ENCODE measurements at places on chromosomes 12 and 14.

DNA sequence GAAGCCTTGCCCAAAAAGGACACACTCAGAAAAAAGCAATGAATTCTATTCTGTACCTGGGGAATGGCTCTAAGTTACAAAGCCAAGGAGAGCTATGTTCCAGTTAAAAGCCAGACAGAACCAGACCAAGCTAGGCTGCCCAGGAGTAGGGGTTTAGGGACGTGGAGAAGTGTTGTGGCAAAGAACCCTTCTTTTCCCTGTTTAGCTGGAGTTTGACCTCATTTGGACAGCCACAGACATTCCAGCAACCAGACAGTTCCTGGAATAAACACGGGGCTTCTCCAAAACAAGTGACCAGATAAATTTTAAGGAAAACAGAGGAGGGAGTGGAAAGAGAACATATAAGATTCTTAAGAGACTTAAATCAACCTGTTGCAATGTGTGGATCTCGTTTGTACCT lies 62.3 kb downstream of the GCH1 start:
- DNase-seq: no peak

DNA sequence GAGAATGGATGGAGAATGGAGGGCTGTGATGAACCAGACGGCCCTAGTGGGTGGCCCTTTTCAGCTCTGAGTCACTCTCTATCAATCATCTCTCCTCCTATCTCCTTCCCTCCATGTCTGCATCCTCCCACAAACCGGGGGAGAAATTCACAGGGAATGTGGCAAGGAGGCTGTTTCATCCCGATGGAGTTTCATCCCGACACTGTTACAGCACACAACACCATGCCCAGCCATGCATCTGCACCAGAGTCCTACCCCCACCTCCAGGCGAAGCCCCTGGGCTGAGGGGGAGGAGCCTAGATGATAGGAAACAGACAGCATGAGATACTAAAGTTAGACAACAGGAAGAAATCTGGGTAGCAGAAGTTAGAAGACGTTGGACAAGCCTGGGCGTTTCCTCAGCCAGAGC lies 20.8 kb downstream of the SLC8B1 start:
- DNase-seq: no peak

- DNase-seq: no peak
Observed at GRCh38 chr14:77746064-77746702, 14.8 kb downstream of the SNW1 start.

GRCh38 chr12:7834701-7835100 lies 38.0 kb downstream of the SLC2A14 start:
- DNase-seq: no peak

GRCh38 chr12:4567073-4567881 lies 5.3 kb downstream of the DYRK4 start:
- no peak for DNase-seq

GRCh38 chr12:44889162-44889561 lies 13.0 kb upstream of the NELL2 start:
- no peak for DNase-seq

DNA sequence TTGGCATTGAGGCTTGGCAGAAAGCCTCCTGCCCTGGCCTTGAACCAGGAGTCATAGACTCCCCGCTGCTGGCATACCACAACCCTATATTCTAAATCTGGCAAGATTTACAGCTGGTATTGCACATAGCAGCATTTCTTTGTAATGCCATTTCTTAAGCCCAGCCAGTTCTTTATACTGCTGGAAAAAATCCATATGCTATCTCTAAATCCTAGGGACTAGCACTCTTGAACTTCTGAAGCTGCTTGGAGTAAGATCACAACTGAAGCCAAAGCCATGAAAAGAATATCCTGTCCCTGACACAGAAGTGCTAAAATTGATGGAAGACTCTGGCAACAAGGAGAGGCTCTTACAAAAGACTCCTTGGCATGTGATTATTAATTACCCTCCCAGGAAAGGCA lies 89.3 kb downstream of the KCNC2 start:
- no peak for DNase-seq

DNA sequence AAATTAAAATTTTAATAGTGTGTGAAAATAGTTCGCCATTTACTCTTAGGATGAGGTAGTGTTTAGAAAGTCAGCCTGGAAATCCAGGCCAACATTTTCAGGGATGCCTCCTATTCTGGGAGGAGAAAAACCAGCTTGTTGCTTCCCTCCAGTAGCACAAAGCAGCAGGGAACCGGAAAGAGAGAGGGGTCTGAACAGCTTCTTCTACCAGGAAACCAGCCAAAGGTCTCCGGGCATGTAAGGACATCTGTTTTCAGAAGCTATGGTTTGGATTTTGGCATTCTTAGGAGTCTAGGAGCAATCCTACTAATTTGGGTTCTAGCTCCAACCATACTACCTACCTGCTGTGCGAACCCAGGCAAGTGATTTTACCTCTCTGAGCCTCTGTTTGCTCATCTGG lies 85.3 kb downstream of the DPF3 start:
- DNase-seq: no peak

DNA sequence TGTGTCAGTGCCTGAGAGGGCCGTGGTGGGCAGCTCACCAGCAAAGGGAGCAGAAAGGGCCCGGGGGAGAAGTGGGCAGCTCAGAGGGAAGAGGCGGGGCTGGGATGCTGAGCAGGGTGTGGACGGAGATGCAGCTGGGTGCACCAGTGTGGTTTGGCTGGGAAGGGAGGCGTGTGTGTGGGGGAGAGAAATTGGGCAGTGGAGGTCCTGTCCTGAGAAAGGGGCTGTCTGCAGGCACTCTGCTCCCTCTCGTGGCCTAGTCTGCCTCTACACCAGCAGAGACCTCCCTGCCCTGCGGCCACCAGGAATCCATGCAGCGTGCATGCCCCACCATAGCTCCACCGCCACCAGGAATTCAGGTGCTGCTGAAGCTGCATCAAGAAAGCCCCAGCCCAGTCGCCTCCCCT lies 6.4 kb downstream of the TMEM121 start:
- DNase-seq: no peak

DNA sequence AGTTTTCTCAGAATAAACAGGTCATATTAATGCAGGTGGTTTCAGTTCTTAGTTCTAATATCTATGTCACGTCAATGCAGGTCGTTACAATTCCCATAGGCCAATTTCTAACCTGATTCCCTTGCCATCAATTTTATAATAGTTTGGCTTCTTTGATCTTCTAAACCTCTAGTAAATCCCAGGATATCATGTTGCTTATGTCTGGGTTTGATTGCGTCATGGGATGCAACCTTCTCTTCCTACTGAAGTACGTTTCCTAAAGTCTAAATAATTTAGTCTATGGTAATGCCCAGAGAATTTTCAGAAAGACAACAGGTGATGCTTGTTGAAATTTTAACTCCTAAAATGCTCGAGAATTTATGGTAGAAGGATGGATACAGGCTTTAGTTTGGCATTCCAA lies 19.2 kb downstream of the TAS2R7 start:
- no peak for DNase-seq

- DNase-seq: no peak
Observed at GRCh38 chr14:102029956-102030355, 56.9 kb downstream of the HSP90AA1 start.

DNA sequence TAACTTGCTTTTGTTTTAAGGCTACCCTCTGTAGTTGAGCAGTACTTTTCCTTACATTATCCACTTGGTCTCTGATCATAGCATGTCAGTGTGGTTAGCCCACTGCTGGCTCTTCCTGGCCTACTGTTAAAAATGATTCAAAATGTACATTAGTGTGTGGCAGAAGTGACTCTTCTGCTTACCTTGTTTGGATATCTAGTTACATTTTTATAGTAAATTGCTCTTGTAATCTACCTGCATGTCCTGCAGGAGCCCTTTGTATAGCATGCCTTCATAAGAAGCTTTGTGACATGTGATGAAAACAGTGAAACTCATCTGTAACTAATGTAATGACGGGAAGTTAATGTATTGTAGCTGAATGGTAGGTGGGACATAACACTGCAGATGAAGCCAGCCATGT lies 8.1 kb downstream of the SPATS2 start:
- DNase-seq: no peak

- DNase-seq: no peak
Observed at GRCh38 chr12:18908191-18908590, 170.3 kb downstream of the CAPZA3 start.

- DNase-seq: no peak
Observed at GRCh38 chr12:128743916-128744315, 79.8 kb downstream of the SLC15A4 start.

GRCh38 chr12:27711317-27711682 lies 668 bp downstream of the MRPS35 start:
- DNase-seq: no peak

GRCh38 chr12:89319606-89320005 lies 32.7 kb downstream of the DUSP6 start:
- no peak for DNase-seq

DNA sequence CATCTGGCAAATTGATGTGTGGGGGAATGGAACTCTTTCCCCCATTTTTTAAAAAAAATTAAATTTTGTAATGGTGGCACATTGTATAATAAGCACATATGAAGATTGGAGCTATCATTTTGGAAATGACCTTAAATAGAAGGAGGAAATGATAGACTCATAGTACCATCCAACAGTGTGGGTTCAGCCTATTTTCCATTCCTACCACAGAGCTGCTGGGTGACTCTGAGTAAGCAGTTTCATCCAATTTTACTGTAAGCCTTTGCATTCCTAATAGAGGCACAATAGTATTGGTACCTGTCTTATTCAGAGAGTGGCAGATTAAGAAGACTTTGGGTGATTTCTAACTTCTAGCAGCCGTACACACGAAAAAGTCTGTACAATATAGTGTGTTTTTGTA lies 304.5 kb downstream of the RAD51B start:
- no peak for DNase-seq

- no peak for DNase-seq
Observed at GRCh38 chr14:73167727-73168126, 31.4 kb downstream of the PSEN1 start.

- no peak for DNase-seq
Observed at GRCh38 chr12:43861840-43862150, 25.9 kb downstream of the TMEM117 start.

DNA sequence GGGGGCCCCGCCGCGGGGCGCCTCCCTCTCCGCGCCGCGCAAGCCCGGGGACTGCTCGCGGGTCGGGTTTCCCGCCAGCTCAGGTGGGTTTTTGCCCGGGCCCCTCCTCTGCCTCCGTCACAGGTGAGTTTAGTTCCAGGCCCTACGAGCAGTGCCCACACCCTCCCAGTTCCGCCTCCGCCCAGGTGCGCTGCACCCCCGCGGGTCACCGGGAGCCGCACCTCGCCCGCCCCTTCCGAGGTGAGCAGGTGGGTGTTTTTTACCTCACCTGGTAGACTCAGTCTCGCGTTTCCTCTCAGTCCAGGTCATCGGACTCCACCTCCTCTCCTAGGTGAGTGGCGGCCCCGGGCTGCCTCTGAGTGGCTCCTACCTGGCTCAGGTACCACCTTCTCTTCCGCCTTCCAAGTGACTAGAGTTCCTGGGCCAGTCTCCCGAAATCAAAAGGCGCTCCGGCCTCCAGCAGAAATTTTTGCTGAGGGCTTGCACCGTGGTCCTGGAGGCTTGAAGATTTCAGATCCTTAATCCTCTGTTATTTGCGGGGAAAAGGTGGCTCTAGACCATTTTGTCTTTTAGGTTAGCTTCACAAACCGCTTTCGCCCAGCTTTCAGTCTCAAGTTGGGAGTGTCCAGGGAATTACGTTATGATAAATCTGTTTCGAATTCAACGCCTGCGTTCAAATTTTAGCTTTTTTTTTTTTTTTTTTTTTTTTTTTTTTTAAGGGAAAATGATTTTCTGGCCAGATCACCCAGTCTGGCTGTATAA lies at the start of gene TMEM30B:
Gene TMEM30B, minus strand, starts transcription at position 153 of the 762 bp plus-strand sequence. CDS start 191 bp downstream, outside the sequence.
- peak; percentile 22 for DNase-seq

GRCh38 chr14:91861091-91861490 lies 6.2 kb downstream of the TC2N start:
- no peak for DNase-seq

- no peak for DNase-seq
Observed at GRCh38 chr14:83960832-83961512, 1569.0 kb upstream of the FLRT2 start.

DNA sequence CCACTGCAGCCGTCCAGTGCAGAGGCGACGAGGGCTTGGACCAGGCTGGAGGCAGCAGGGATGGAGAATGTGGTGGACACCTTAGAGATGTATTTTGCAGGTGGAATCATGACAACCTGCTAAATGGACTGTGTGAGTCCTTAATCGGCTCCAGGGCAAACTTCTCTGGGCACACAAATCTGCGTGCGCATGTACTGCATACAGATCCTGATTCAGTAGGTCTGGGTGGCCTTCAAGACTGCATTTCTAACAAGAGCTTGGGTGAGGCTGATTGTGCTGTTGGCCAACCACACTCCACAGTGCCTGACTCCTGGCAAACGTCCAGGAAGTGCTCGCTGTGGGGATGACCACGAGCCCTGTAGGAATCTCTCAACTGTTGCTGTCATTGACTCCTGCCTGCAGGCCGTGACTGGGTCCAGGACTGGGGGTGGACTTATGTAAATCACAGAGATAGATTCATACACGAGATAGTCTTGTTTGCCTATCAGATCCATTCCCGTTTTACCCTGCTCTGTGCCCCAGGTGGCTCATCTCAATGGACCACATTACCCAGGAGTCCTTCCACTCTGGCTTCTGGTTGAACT lies 27.2 kb downstream of the JDP2 start:
- DNase-seq: no peak

- no peak for DNase-seq
Observed at GRCh38 chr14:99258876-99259726, 12.9 kb downstream of the BCL11B start.

GRCh38 chr14:98957211-98958047 lies 314.6 kb downstream of the BCL11B start:
- no peak for DNase-seq

DNA sequence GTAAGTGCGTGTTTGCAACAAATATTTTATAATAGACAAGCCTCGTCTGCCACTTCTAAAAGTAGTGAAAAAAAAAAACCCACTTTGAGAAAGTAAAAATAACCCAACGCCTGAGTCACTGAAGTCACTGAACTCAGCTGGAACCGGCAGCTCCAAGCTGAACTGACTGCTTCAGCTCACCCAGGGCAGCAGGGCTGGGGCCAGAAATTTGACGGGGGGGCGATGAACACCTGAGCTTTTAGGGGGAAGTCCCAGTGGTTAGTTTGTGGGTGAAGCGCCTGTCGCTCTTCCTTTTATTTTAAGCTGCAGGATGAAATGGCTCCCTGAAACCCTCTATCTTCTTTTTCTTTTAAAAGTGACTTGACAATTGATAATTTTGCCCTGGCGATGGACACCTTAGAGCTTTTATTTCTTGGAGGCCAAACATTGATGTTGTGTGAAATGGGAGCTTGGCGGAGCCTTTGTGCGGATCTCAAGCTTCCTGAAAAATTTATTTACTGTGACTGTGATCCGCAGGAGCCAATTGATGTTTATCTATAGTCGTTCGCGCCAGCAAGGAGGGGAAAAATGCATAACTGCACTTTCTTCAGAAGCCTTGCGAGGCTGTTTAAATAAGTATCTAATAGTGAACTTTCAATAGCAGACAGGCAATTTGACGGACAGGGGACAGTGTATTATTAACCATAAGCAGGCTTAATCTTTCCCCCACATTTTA lies 173.2 kb upstream of the MYL2 start:
- DNase-seq: peak; percentile 3

Measured in stimulated activated CD8-positive, alpha-beta memory T cell treated with anti-CD3 and anti-CD28 coated beads, Interleukin-12 subunit alpha, Interleukin-12 subunit beta, amount 100 ng/mL, for 4 hours (primary cell).